ENCODE measurements at places on chromosomes 11 and 22.
A peak's percentile ranks its signal among the peaks of the same experiment; 100 is the strongest.

DNA sequence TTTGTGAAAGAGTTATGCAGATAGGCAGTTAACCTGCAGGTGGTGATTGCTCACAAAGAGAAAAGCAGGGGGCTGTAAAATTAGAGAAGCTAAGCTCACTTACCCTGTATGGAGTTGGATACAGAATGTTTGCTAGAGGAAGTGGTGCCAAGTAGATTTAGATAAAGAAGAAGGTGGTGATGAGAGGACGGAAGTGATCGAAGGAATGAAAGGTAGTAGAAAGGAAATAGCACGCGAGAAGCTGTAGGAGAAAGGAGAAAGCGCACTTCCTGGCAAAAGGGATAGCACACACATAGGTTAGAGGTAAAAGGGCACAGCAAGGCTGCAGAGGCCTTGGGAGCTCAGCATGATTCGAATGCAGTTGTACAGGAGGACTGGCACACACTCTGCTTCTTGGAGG lies 87.3 kb upstream of the CTSC start:
- DNase-seq = no peak

GRCh38 chr22:38172832-38173640 lies 8.6 kb downstream of the PLA2G6 start:
- DNase-seq = peak; percentile 63

DNA sequence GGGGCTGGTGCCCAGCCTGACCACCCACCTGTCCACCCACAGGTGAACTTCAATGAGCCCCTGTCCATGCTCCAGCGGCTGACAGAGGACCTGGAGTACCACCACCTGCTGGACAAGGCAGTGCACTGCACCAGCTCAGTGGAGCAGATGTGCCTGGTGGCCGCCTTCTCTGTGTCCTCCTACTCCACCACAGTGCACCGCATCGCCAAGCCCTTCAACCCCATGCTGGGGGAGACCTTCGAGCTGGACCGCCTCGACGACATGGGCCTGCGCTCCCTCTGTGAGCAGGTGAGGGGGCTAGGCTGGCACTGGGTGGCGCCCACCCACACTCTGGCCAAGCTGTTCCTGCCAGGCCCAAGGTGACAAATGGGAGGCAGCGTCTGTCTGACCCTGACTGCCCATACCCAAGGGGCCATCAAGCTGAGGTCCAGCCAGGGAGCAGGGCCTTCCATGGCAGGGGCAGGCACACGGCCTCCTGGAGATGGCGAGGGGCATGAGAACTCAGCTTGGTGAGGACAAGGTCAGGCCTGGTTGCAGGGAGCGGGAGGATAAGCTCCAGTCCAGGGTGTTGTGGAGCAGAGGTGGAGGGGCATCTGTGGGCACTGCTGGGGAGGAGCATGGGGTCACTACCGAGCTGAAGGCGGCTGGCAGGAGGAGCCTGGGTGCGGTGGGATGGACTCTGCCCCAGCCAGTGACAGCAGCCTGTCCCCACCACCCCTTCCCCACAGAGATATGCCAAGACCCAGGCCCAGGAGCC lies 77.7 kb downstream of the MORC2 start:
- DNase-seq = peak; percentile 18

DNA sequence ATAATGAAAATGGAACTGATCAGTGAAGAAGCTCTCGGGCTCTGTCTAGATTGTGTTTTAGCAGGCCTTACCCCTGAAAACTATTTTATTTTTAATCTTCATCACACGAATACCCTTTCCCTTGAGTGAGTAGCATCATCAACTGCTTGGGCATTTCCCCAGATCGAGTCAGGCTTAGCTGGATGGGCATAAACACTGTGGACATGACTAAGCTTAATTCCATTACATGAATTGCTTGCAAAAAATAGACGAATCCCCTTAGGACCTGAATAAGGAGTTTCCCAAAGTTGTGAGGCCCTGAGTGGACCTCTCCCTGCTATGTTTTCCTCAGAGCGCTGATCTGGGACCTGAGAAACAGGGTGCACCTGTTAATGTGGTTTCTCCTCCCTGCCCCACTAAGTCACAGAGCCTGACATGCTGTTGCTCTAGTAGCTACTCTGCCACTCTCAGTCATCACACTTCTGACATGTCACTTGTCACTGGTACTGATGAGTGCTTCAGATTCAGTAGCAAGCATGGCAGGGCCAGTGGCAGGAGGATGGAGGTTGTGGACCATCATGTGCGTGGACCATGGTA lies 53.5 kb downstream of the ENDOD1 start:
- no peak for DNase-seq

- no peak for DNase-seq
These were observed 12.1 kb downstream of the MS4A2 start for GRCh38 chr11:60100516-60100915.

DNA sequence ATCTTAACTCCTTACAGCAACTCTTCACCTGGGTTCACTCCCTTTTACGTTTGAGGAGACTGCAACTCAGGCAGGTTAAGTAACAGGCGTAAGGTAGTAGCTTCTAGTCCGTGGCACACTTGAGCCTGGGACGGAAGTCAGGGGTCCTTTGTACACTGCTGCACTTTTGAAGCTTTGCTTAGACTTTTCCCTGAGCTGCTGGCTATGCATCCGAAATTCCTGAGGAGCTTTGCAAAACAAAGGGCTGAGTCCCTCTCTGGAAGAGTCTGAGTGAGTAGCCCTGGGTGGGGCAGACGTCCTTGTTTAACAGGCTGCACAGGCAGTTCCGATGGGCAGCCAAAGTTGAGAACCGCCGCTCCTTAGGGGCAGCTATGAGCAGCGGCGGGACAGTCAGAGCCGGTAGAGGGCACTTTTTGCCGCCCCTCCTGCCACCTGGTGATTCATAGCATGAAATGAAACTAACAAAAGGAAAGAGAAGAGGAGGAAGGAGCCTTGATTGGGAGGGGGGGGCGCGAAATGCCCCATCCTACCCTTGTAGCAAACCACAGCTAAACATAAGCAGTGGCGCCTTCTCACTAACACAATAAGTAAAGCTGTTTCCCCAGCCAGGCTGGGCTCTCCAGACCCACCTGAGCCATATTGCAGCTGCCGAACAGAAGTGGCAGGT lies 1.4 kb downstream of the TMEM109 start:
- DNase-seq = peak; percentile 79

DNA sequence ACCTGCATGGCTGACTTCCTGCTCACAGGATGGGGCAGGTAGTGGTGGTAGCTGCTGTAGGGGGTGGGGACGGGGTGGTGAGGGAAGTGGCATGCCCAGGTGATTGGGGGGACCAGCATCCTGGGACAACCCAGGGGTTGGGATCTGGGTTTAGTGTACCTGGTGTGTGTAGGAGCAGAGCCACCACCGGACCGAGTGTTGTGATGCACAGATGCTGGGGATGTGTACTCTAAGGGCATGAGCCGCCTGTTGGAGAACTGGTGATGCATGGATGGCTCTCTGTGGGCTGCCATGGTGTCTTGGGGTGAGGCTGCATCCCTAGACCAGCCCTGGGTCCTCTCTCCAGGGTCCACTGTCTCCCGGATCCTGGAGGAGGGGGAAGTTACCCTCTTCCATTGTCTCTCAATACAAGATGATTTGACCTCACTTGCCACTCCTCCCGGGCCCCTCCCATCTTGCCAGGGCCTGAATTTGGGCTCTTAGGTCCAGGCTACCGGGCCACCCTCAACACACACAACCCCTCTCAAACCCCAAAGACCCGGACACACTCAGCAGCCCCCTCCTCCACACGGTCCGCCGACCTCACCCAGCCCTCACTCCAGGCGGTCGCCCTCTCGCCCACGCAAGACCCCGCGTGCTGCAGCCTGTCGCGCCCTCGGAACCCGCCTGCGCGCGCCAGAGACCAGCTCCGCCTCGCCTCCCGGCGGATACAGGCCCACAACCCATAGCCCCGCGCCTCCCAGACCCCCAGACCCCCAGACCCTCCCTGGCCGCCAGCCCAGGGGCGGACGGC lies 619 bp downstream of the LRRC75B start:
- DNase-seq = no peak

All from CD4-positive, alpha-beta T cell treated with Interleukin-21 for 1 hour (primary cell).